H54 (cell line): ENCODE measurements at places on chromosomes 16 and 17.

- DNase-seq, result no peak
Measured at GRCh38 chr17:21285164-21286065, 904 bp downstream of the MAP2K3 start.

GRCh38 chr17:74542166-74542565 is 3.7 kb downstream of the CD300C start:
- no peak for DNase-seq

GRCh38 chr17:77273397-77274085 is 132.8 kb downstream of the SEC14L1 start:
- no peak for DNase-seq

DNA sequence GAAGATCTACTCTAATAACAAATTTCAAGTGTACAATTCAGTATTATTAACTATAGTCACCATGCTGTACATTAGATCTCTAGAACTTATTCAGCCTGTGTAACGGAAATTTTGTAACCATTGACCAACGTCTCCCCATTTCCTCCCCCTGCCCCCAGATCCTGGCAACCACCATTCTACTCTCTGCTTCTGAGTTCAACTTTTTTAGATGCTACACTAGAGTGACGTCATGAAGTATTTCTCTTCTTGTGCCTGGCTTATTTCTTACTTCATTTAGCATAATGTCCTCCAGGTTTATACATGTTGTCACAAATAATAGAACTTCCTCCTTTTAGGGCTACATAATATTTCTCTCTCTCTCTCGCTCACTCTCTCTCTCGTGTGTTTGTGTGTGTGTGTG is 157.5 kb downstream of the ANKFN1 start:
- DNase-seq, result no peak

- DNase-seq, result peak; percentile 17
Measured at GRCh38 chr17:59668816-59669215, 38.4 kb downstream of the PTRH2 start.

DNA sequence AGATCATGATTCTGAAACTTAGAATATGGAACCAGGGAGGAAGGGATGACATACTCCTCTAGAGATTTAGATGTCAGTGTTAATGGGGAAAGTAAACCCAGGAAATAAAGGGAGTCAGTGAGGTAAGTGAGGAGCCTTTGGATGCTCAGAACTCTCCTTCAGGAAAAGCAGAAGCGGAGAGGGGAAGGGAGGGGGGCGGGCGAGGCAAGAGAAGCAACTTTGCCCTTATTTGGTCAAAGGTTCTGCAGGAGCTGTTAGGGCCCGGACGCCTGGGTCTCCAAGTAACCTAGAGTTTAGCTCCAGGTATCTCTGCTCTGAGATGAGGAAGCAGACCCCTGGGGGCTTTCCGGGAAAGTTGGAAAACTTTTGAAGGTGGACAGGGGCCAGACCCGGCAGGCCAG is 1.3 kb downstream of the PFN1 start:
- no peak for DNase-seq

GRCh38 chr17:3475251-3475685 is 529 bp upstream of the ASPA start:
- DNase-seq, result no peak

DNA sequence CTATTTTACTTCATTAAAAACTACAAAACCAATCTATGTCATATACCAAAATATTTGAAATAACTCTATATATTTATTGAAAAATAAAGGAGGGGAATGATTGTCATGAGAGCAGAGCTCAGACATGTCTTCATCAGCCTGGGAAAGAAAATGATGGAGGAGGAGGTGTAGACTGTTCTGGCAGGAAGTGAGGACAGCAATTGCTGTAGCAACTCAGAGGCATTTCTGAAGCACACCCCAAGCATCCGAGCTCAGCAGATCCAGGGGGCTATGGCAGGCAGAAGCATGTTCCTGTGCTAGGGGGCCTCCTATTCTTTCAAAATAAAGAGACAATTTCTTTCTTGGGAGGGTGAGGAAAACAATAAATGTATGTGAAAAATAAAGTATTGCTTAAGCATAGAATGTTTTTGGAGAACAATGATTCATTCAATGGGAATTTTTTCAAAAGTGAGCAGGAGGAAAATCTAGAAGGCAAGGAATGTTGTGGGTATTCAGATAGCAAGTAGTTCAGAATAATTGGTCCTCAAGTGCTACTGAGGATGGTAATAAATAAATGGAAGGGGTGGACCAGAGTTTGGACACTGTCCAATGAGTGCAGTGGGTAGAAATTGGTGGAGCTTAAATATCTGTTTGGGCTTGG is 383.4 kb downstream of the CDH11 start:
- DNase-seq, result no peak

DNA sequence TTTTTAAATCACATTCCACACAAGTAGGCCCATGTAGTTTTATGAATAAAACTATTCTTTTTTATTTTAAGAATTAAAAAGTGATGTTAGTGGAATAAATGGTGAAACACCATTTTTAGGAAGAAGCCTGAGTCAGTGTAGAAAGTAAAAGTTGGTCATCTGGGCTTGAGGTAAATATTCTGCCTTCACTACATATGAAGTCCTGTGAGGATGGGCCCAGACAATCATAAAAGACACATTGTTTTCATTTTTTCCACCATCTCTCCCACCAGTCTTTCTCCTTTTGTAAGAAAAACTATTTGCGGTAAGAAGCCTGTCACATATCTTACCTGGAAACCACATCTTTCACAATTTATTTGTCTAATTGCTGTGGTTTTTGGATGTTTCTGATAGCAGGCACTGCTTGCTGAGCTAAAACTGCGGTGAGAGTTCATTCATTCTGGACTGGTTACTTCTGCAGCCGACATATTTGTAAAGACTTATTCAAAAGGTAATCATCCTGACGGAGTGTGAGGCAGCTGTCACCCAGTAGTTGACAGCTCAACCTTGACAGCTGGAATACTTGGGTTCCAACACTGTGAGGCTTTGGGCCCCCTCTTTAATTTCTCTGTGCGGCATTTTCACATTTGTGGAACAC is 10.6 kb upstream of the RFFL start:
- DNase-seq, result no peak

DNA sequence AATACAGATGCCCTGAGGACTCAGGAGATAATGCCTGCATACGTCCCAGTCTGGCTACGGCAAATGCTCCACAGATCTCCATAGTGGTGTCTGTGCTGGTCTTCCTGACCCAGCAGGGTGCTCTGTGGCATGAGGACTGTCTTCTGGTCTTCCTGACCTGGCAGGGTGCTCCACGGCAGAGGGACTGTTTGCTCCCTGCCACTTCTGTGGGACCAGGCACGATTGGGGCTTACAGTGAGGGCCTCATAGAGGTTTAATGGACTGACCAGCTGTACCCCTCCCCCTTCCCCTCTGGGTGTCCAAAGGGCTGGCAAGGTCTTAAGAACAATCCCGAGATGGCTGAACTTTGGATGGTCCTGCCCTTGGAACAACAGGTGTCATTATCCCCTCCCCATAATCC is 123.1 kb downstream of the C16orf78 start:
- DNase-seq, result no peak

- DNase-seq, result no peak
Measured at GRCh38 chr17:45639297-45639849, 144.7 kb upstream of the CRHR1 start.

GRCh38 chr16:77790009-77790372 is 1.6 kb downstream of the VAT1L start:
- no peak for DNase-seq

GRCh38 chr16:9077091-9077809 is 14.2 kb upstream of the HAPSTR1 start:
- DNase-seq, result peak; percentile 51

- DNase-seq, result peak; percentile 88
Measured at GRCh38 chr17:17001874-17002520, 30.1 kb upstream of the TNFRSF13B start.

- DNase-seq, result no peak
Measured at GRCh38 chr17:16974569-16975276, 2.8 kb upstream of the TNFRSF13B start.

DNA sequence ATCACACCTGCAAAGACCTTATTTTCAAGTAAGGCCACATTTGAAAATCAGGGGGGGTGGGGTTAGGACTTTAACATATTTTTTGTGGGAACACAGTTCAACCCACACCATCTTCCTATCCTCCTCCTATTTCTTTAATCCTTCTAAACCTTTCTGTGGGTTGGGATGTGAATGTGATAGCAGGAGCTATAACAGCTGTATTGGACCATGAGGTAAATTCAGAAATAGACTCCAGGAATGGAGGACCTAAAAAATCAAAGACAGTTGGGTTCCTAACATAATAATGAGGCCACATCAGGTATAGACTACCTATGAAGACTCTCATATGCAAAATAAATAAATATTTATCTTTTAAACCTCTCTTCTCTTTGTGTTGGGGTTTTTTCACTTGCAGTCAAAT is 451.4 kb downstream of the XYLT1 start:
- no peak for DNase-seq

DNA sequence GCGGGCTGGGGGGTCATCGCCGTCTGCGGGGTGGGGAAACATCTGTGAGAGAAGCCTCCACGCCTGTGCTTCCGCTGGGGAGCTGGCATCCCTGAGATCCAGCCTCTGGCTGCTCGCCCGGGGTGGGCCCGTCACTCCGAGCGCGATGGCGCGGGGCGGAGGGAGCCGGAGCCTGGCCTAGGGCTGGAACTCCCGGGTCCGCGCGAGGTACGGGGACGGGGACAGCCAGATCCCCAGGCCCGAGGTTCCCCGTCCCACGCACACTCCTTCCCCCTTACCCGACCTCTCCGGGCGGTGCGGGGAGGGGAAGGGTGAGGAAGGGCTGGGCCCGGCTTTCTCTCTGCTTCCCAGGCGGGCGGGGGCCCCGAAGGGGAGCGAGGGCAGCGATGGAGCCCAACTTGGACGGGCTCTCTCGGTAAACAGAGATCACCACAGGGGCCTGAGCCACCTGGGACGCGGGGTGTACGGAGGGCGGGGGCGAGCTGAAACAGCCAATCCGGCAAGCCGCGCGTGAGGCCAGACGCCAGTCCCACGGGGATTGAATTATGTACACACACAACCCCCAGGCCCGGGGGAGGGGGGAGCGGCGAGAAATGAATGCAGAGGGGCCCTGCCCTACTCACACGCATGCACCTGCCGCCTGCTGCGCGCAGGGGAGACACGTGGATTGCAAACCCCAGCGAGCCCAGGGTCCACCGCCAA is at the start of gene SLC16A11:
Gene SLC16A11 (minus strand): TSS at position 596 of the 702 bp plus-strand sequence. CDS start 579 bp downstream, at position 17.
- DNase-seq, result no peak

GRCh38 chr17:77442976-77443747 is 302.4 kb downstream of the SEC14L1 start:
- DNase-seq, result no peak

DNA sequence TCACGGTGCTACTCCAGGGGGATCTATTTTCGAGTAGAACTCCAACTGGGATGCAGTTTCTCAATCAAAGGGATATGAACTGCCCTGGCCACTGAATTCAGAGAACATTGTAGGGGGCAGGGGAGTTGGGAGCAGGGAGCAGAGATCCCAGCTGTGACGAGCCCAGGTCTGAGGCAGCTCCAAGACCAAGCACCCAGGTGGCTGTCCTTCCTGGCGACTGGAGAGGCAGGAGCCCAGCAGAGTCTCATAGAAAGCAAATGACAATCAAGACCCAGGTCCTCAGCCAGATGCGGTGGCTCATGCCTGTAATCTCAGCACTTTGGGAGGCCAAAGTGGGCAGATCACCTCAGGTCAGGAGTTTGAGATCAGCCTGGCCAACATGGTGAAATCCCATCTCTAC is 60.1 kb downstream of the TK2 start:
- DNase-seq, result no peak

DNA sequence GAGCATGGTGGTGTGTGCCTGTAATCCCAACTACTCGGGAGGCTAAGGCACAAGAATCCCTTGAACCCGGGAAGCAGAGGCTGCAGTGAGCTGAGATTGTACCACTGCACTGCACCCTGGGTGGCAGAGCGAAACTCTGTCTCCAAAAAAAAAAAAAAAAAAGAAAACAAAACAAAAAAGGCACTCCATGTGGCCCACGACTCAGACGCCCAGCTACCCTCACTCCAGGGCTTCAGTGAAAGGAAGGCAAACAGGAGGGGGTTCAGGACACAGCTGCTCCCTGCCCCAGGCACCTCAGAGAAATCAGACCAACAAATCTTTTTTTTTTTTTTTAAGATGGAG is 91.7 kb downstream of the LITAF start:
- DNase-seq, result no peak

DNA sequence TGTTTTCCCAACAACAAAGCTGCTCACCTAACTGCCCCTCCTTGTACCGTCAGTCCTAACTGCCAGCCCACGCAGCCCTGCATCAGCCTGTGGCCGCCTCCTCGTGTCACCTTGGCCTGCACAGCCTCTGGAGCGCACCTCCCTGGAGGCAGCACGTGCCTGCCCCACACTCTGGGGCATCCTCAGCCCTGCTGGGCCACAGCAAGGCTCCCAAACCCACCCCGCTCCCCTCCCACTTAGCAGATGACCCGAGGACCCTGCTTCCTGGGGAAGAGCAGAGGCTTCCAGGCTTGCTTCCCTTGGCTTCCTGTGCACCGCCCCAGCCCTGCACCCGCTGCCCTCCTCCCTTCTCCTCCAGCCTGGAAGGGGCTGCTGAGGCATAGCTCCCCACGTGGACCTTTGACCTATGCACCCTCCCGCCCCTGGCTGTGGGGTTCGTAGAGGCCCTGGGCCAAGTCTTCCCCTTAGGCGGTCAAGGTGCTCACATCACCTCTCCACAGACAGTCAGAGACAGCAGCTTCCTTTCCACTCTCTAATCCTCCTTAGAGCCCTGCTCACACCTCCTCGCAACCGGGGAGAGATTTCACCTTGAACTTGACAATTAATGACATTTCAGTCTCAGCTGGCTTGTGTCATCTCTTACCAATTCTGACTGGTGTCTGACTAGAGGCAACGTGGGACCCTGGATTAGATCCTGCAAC is 115.0 kb downstream of the MGAT5B start:
- no peak for DNase-seq

GRCh38 chr16:88387180-88387765 is 4.5 kb downstream of the ZNF469 start:
- no peak for DNase-seq

DNA sequence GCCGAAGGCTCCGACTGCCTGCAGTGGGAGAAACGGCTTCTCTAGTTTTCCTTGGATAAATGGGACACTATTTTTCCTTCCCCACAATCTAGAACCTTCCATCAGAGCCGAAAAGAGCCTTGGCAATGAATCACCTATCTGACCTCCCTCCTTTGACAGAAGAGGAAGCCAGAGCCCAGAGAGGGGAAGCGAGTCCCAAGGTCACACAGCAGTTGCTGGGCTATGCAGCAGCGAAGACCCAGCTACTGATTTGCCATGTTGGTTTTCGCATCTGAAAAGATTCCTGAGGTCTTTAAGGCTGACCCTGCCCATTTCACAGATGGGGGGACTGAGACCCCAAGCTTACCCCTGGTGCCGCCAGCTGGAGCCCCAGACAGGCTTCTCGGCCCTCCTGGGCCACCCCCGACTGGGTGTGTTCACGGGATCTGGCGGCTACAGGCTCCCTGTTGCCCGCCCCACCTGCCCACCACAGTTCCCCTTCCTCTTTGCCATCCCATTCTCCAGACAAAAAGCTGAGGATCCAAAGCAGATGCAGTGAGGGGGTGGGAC is 45.9 kb downstream of the RAI1 start:
- DNase-seq, result no peak

DNA sequence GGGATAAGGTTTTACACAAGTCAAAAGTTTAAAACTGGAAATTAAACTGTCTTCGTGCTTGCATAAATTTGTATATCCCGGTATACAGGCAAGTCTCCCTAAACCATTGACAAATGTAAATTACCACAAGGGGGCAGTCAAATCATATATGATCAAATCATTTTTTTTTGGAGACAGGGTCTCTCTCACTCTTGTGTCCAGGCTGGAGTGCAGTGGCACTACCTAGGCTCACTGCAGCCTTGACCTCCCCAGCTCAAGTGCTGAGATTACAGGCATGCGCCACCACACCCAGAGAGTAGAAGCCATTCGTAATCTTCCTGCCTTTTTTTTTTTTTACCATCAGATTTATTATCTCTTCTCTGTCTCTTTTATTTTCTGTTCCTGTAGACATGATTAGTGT is 18.5 kb downstream of the TOP2A start:
- no peak for DNase-seq
